ENCODE measurements at places on chromosomes 4 and X.

DNA sequence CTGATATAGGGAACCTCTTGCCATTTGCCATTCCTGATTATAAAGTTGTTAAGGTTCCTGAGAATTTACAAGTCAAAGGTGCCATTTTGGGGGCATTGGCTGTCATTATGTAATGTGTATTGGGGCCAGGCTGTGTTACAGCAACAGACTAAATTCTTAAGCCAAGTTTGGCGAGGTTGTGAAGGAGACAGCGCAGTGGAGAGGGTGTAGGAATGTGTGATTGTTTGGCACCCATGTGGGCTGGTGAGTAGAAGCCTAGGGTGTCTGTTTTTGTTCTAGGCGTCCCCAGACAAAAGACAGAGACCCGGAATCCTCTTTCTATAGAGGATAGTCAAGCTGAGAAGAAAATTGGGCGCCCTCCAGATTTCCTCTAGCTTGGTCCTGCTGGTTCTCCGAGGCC, 2535.3 kb downstream of the PCDH7 start:
- DNase-seq = no peak

GRCh38 chrX:155873188-155873587, 8.0 kb upstream of the VAMP7 start:
- no peak for DNase-seq

- no peak for DNase-seq
Observed at GRCh38 chr4:111434586-111434985, 710.7 kb upstream of the FAM241A start.

DNA sequence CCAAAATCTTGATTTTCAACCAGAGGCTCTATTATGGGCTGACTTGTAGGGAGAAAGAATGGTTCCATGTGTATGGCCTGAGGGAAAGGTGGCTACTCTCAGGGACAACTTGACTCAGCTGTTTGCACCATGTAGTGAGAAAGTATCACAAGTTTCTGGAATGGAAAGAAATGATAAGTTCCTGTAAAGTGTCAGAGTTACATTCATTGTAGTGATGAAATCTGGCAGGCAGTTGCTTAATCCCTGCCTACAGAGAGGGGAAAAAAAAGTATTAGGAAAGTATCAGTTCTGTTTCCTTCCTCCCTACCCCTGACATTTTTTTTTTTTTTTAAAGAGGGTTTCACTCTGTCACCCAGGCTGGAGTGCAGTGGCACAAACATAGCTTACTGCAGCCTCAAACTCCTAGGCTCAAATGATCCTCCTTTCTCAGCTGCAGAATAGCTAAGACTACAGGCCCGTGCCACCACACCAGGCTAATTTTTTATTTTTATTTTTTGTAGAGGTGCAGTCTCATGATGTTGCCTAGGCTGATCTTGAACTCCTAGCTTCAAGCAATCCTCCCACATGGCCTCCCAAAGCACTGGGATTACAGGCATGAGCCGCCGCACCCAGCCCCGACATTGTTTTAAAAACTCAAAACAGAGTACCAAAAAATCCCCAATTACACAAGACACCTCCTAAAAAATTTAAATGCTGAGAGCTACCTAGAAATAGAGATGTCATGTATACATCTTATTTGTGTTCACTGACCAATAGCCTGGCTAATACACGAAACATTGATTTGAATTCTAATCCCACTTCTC, 4.8 kb upstream of the FBXL5 start:
- no peak for DNase-seq

DNA sequence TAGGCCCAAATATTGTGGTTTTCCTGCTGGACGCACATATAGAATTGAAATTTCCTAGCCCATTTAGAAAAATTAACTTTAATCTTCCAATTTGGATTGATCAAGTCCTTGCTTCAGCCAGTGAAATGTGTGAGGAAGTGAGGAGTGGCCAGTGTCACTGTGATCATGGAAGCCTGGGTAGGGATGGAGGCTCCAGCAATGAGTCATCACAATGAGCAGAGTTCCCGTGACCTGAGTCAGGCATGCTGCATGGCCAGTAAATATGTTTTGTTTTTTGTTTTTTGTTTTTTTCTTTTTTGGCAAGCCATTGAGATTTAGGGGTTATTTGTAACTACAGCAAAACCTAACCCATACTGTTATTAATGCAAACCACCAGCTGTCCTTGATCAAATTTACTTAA, 52.1 kb downstream of the IDS start:
- DNase-seq = no peak

Data from stimulated activated CD4-positive, alpha-beta T cell treated with anti-CD3 and anti-CD28 coated beads, TNF-alpha, amount 100 ng/mL, for 1 hour (primary cell).